ENCODE measurements at places on chromosomes 16 and 17.

- peak; percentile 28 for DNase-seq
Measured at GRCh38 chr17:61967729-61968128, 39.9 kb upstream of the INTS2 start.

GRCh38 chr17:53217311-53217710 is 605.4 kb upstream of the KIF2B start:
- DNase-seq: no peak

DNA sequence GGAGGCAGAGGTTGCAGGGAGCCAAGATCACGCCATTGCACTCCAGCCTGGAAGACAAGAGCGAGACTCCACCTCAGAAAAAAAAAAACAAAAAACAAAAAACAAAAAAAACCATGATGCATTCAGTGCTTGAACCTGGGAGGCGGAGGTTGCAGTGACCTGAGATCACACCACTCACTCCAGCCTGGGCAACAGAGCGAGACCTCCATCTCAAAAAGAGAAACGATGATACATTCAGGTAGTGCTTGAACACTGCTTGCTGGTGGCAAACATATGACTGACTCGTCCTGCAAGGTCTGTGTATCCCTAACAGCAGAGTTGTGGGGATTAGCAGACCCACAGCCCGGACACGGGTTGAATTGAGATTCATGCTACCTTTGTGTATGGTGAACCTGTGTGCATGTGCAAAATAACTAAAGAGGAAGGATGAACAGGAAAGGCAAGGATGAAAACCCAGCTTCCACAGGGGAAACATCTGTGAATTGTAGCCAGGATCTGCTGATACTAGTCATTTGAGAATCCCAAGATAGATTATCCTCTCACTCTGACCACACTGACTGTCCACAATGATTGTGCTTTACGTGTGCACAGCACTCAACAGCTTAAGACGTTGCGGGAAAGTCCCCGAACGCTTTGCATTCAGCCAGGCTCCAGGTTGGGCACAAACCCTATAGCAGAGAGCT is 52.4 kb upstream of the MRPS23 start:
- no peak for DNase-seq

DNA sequence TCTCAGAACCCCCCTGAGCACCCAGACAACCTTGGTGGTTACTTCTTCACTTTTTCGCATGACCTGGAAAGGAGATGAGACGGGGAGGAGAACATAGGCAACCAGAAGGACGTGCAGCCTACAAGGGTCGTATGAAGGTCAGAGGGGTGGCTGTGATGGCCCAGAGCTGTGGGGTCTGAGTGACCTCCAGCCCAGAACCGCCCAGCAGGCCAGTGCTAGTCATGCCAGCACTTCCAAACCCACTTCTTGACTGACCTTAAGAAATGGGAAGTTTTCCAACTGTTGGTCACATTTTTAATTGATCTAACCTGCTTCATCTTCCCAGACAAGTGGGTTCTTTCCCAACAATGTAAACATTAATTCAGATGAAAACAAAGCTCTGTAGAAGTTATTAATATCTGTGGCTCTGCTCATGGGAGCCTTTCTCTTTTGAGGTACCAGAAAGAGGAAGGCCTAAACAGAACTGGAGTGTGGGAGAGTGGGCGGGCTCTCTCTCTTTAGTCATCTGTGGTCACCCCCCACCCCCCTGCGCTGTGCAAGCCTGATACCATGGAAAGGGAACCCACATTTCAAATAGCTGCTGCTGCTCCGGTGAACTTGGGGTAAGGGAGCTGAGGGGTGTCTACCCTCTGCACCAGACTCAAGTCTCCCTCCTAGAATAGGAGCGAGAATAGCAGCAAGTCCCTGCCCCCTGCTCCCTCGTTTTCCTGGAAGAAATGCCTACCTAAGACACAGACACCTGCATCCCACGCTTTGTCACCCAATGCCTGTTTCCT is 101.6 kb downstream of the RAB11FIP4 start:
- no peak for DNase-seq

DNA sequence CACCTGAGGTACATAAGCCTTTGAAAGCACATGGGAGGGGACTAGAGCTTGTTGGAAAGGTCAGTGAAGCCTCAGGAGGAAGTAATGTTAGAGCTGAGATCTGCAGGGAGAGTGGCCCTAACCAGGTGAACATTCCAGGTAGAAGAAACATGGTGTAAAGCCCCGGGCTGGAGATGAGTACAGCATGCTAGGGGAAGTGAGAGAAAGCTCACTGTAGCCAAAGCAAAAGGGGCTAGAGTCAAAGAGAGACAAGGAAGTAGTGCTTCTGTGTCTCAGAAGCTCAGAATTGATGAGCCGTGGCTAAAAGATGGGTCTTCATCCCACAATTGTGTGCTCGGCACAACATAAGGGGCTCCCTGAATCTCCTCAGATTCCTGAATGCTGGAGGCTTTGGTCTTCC is 481.8 kb downstream of the XYLT1 start:
- DNase-seq: no peak

DNA sequence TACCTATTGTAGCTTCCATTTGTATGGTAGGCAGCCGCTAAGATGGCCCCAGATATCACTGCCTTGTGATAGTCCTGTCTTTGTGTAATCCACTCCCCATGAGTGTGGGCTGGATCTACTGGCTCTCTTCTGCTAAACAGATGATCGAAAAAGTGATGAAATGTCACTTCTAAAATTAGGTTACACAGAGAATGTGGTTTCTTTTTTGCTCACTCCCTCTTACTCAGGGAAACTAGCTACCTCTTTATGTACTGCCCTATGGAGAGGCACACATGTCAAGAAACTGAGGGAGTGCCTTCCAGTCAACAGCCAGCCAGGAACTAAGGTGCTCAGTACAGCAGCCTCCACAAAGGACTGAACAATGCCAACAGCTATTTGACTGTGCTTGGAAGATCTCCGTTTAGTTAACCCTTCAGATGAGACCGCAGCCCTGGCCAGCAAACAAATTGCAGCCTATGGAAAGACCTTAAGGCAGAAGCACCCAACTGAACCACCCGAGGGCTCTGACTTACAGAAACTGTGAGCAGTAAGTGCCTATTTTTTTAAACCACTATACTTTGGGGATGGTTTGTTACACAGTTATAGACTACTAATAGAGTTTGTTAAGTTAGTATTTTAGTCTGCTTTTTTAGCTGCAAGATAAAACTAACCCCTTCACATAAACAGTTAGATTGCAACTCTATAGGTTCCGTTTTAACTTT is 113.2 kb upstream of the MAF start:
- DNase-seq: no peak

GRCh38 chr17:2940352-2940751 is 123.1 kb downstream of the OR1D5 start:
- DNase-seq: no peak

DNA sequence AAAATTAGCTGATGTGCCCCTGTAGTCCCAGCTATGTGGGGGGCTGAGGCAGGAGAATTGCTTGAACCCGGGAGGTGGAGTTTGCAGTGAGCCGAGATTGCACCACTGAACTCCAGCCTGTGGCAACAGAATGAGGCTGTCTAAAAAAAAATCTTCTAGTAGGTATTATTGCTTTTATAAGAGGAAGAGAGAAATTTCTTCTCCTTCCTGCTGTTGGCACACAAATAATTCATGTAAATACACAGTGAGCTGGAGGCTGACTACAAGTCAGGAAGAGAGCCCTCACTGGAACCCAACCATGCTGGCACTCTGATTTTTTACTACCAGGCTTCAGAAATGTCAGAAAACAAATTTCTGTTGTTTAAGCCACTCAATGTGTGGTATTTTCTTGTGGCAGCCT is 6.7 kb downstream of the PRDM7 start:
- DNase-seq: no peak

- no peak for DNase-seq
Measured at GRCh38 chr17:75808549-75808904, 23.9 kb downstream of the UNK start.

GRCh38 chr17:38749223-38750043 is 1.3 kb upstream of the PCGF2 start:
- peak; percentile 52 for DNase-seq

DNA sequence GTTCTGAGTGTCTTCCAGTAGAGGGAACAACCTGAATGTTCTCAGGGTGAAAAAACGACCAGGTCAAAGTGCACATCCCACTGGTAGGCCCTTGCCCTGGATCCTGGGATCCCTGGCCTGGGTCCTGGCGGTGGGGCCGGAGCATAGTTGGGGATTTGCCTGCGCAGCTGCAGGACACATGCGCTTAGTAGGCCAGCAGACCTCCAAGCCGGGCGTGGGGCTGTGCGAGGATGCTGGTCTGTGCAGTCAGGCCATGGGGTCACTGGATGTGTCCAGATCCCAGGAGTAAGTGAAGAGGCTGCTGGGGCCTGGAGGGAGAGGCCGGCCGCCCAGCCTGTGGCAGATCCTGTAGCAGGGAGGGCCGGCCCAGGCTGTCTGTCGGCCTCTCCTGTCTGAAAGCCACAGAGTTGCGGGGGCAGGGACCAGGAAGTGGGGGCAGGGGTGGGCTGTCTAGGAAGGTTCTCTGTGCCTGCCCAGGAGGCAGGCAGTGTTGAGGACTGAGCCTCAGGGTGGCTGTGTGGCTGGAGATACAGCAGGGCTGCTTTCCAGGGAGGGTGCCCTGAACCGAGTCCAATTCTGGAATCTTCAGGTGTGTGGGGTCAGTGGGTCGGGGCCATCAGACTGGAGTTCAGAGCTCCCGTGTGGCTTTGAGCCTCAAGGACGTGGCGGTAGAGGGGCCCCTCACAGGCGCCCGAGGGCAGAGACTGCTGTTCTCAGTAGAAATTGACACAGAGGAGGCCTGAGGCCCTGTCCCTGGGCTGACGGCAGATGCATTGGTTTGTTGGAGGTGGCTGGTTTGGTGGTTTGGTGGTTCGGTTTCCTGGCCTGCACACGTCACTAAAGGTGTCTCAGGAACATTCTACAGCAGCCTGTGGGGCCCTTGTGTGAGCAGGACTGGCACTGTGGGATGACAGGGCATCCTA is 17.2 kb upstream of the NUDT16L1 start:
- no peak for DNase-seq

DNA sequence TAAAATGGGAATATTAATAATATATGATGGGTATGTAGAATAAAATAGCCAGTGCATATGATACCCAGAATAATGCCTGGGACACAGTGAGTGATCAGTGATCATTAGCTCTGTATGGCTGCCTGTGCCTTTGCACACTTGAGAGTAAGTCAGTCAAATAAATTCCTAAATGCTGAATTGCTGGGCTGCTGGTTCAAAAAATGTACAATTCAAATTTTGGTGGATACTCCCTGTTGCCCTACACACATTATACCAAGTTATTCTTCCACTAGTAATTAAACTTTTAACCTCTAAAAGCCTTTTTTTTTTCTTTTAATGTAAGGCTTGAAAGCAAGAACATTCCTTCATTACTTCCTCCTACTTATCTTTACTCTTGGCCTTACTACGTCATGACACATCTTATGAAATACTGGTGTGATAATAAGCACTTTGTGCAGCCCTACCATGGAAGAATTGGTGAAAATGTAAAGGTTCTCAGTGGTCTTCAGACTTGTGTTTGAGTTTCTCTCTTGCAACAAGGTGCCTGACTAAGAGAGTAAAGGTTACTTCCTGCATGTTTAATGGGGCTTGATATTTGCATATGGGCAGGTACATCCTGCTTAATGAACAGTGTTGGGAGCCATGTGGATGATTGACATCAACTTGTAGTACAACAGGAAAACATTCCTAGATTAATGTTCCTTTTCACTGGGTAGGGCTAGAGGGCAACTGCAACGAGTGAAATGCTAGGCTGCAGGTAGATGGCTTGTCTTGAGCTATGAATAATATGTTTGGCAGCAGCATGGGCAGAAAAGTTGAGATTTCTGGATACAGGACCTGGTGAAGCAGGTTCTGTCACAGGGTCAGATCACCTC is 84.3 kb downstream of the PRKCA start:
- DNase-seq: no peak

DNA sequence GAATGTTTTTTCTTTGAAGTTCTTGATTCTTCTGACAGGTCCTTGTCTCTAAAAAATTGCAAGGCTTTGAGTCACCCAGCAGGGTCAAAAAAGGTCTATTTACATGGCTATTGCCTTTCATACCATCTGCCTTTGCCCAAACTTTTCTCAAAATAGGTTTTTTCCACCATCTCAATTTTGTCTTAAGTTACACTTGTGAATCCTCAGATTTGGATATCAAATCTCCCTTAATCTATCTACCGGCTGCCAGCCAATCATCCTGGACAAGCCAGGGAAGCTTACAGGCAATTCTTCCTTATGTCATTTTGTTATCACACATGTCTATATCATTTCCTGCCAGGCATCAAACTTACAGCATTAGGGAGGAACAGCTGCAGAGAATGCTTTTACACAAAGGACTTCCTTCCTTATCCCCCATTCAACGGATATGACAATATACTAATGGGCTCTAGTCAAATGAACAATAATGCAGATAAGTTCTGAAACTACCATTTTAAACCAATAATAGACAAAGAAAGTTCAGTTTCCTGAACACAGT is 104.1 kb upstream of the CORO6 start:
- DNase-seq: peak; percentile 39

DNA sequence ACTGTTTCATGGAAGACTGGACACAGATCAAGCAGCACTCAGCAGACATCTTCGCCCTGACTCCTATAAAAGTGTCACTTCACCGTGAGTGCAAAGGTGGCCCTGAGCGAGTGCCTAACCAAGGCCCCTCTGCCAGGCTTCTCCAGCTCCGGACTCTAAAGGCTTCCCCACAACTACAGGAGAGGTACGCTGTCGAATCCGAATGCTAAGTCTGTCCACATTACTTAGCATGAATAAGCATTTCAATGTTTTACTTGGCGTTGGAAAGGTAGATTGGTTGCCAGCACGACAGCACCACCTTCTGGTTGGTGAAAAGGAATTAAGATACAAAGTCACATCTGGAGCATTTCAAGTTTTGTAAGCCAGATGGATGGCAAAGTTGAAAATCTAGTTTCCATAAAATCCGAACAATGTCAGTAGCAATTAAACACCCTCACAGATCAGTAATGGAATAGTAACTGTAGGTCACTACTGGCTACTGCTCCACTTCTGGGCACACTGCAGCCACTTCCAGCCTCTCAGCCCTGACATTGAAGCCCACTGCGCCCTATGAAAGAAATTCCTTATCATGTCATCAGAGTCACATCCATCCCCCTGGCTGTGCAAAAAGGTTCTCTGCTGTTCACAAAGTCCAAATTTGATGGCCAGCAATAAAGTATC is 100.9 kb downstream of the PARN start:
- peak; percentile 93 for DNase-seq

DNA sequence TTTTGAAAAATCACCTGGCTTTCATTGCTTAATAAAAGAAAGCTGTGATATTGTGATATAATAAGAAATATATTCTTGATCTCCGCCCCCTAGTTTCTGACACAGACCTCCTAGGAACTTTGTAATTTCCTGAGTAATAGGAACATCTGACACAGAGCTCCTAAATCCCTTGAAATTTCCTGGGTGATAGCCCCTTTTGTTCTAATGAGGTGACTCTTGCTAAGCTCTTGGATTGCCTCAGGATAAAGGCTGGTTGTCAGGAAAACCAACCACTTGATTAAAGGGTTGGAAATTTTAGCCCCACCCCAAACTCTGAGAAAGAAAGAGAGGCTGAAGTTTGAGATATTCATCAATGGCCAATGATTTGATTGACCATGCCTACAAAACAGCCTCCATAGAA is 326.4 kb upstream of the KIF2B start:
- DNase-seq: no peak
